Hematopoietic multipotent progenitor cell treated with erythropoietin and hydrocortisone succinate and interleukin-3 and kit ligand, for 8 days (in vitro differentiated cells): ENCODE measurements at places on chromosomes 4 and X.

- DNase-seq, result no peak
Observed at GRCh38 chr4:66062044-66062443, 391.8 kb upstream of the EPHA5 start.

- no peak for DNase-seq
Observed at GRCh38 chr4:120691106-120691505, 231.4 kb downstream of the PRDM5 start.

DNA sequence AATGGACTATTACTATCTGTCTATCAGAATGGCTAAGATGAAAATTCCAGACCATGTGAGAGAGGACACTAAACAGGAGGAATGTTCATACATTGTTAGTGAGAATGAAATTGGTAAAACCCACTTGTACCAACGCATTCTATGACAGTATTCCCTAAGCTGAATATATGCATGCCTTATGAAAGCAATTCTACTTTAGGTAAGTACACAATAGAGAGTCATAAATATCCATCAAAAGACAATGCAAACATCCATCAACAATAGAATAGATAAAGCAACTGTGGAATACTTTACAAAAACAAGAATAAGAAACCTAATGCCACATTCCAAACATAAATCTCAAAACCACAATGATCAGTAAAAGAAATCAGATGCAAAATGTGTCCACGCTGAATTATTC, 529.3 kb downstream of the ANKRD50 start:
- DNase-seq, result no peak

- no peak for DNase-seq
Observed at GRCh38 chr4:56863441-56864139, 42.1 kb upstream of the SPINK2 start.

DNA sequence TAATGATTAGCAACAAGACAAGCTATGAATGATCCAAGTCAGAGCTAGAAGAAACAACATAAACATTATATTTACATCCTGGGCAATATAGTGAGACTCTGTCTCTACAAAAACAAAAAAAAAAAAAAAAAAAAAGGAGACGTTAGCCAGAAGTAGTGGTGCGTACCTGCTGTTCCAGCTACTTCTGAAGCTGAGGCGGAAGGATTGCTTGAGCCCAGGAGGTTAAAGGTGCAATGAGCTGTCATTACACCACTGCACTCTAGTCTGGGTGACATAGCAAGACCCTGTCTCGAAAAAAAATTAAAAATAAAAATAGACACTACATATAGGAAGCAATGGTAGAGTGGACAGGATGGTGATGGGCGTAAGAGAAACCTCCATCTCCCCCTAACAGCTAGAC, 144.6 kb upstream of the VCX3A start:
- no peak for DNase-seq
